NCI-H146 (cell line): ENCODE measurements at places on chromosomes 5 and 9.

GRCh38 chr5:167943343-167943742 is 348.1 kb upstream of the WWC1 start:
- DNase-seq: no peak

DNA sequence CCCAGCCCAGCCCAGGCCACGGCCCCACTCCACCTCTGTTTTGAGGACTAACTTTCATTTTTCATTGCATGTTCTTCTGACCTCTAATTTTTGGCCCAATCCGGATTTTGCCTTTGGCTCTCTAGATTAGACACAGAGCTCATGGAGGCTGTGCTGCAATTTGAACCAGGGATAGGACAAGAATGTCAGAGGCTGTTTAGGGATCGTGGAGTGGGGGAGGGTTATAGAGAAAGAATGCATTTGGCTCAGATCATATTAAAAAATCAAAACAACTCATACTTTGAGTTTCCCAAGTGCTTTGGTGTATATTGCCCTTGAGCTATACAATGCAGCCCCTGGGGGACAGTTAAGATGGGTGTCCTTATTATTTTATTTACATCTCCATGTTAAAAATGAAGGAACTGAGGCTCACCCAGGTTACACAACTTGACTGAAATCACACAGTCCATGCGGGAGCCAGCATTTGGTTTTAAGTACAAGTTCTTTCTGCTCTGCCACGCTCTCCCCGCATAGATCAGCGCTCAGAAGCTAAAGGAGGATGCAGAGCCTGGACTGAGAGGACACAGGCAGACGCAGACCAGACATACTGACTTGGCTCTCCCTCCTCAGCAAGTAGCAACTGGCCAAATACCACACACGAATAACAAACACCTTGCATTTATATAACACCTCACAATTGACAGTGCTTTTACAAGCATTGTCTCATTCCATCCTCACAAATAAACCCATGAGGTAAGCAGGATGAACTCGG is 126.4 kb upstream of the RAI14 start:
- no peak for DNase-seq

DNA sequence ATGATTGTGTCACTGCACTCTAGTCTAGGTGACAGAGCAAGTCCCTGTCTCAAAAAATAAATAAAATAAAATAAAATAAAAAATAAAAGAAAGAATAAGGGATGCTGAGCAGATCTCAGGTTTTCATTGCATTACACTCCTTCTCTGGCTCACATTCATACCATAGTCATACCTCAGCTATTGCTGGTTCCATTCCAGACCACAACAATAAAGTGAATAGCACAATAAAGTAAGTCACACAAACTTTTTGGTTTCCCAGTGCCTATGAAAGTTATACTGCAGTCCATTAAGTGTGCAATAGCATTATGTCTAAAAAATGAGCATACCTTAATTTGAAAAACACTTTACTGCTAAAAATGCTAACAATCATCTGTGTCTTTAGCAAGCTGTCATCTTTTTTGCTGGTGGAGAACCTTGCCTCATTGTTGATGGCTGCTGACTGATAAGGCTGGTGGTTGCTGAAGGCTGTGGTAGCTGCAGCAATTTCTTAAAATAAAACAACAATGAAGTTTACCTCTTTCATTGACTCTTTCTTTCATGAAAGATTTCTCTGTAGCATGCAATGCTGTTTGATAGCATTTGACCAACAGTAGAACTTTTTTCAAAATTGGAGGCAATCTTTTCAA is 415.7 kb downstream of the ZNF608 start:
- DNase-seq: no peak

GRCh38 chr5:55187370-55187769 is 14.4 kb upstream of the CDC20B start:
- DNase-seq: peak; percentile 54

- no peak for DNase-seq
Observed at GRCh38 chr9:79799691-79800335, 228.0 kb downstream of the TLE4 start.

- no peak for DNase-seq
Observed at GRCh38 chr9:1879501-1879900, 135.6 kb upstream of the SMARCA2 start.
